ENCODE measurements at places on chromosomes 2 and 18.

DNA sequence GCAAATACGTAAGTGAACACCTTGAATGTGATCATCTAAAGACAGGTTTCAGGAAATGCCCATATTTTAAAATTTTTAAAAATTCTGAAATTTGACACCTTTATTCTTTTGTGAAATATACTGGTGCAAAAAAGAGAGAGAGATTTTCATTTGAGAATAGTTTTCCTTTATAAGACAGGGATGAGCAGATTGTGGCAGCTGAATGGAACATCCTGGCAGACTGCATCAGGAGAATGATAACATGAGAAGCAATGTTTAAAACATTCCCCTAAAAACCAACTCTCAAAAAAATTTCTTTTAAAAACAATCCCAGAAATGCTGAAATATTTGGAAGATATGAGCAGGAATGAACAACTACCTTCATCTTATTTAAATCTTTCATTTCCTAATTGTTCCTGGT, 744.8 kb upstream of the ID2 start:
- DNase-seq = no peak

DNA sequence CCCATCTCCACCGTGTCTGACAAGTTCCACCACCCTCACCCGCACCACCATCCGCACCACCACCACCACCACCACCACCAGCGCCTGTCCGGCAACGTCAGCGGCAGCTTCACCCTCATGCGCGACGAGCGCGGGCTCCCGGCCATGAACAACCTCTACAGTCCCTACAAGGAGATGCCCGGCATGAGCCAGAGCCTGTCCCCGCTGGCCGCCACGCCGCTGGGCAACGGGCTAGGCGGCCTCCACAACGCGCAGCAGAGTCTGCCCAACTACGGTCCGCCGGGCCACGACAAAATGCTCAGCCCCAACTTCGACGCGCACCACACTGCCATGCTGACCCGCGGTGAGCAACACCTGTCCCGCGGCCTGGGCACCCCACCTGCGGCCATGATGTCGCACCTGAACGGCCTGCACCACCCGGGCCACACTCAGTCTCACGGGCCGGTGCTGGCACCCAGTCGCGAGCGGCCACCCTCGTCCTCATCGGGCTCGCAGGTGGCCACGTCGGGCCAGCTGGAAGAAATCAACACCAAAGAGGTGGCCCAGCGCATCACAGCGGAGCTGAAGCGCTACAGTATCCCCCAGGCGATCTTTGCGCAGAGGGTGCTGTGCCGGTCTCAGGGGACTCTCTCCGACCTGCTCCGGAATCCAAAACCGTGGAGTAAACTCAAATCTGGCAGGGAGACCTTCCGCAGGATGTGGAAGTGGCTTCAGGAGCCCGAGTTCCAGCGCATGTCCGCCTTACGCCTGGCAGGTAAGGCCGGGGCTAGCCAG, 1.2 kb downstream of the ONECUT2 start:
- DNase-seq = no peak

- no peak for DNase-seq
These were observed 52.0 kb downstream of the DCC start for GRCh38 chr18:52391810-52392559.

DNA sequence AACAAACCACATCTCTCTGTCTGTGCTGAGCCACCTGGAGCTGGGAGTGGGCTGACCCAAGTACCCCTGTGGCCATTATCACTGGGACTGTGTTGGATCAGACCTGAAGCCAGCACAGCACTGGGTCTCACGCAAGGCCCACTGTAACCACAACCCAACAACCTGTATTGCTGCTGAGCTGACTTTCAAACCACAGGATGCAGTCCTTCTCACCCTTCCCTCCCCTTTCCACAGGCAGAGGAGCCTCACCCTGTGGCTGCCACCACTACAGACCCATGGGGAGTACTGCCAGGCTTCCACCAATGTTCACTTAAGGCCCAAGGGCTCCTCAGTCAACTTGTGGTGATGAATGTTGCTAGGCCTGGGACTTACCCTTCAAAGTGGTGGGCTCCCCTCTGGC, 135.7 kb downstream of the DIS3L2 start:
- DNase-seq = no peak

DNA sequence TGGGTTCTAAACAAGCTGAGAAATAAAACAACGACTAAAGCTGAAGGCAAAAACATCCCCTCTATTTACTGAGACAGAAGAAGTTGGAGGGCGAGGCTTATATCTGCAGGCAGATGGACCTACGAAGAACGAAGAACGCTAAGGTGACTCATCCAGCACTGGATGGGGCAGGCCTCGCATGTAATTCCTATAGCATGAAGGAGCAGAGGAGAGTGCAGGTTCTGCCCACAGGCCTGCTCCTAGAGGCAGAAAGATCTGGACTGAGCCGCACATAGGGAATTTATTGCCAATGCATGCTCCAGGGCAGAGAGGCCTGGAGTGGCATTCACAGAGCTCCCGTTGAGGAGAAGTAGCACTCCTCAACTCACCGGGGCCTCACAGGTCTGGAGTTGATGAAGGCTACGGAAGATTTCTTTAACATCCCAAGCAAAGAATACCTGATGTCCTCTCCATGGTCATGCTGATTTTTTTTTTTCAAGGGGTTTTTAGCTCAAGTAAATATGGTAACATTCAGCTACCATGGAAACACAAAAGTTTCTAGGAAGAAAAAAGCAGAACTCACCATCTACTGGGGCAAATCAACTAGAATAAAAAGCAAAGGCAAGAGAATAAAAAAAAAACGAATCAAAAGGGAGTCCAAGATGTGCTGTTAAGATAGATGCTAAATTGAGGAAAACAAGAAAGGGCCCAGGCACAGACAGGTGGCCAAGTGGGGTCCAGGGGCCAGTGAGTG, 10.4 kb upstream of the METTL21A start:
- DNase-seq = no peak

DNA sequence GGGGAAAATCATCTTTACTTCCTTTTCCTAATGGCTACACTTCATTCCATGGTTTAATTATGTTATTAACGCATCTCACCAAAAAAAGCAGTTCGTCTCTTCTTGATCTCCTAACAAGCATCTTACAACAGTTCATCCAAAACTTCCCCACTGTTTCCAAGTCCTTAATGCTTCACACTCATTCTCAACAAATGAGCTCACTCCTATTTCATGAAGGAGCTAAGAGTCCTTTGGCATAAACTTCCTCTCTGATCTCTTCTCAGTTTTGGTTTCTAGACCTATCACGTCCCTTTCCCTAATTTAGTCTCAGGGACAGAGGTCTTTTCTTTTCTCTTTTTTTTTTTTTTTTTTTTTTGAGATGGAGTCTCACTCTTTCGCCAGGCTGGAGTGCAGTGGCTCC, 205.9 kb upstream of the SLC39A10 start:
- no peak for DNase-seq

GRCh38 chr18:76412010-76412817, 82.8 kb downstream of the ZNF516 start:
- no peak for DNase-seq

- no peak for DNase-seq
These were observed 845 bp downstream of the EML4 start for GRCh38 chr2:42169874-42170521.

GRCh38 chr2:15763106-15763821, 171.6 kb downstream of the DDX1 start:
- DNase-seq = no peak

GRCh38 chr18:11810379-11810778, 40.8 kb upstream of the CHMP1B start:
- no peak for DNase-seq

DNA sequence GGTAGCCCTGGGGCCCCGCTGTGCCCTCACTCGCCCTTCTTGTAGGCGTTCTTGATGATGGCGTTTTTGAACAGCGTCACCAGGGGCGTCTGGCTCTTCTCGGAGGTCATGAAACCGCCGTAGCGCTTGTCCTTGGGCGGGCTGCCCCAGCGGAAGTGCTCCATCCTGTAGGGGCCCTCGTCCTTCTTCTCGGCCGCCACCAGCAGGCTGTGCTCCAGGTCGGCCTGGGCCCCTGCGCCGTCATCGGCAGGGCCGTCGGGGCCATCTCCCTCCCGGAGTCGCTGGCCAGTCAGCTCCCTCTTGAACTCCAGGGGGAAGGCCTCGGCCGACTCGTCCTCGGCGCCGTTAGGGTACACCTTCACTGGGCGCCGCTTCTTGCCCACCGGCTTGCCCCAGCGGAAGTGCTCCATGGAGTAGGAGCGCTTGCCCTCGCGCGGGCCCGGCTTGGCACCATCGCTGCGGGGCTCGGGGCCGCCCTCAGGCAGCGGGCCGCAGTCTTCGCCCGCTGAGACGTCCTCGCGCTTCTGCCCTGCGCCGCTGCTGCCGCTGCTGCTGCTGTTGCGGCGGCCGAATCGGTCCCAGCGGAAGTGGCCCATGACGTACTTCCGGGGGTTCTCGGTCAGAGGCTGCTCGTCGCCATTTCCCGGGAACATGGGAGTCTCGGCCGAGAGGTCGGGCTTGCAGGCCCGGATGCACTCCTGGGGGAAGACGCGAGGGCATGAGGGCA, 7.2 kb downstream of the POMC start:
- DNase-seq = no peak

DNA sequence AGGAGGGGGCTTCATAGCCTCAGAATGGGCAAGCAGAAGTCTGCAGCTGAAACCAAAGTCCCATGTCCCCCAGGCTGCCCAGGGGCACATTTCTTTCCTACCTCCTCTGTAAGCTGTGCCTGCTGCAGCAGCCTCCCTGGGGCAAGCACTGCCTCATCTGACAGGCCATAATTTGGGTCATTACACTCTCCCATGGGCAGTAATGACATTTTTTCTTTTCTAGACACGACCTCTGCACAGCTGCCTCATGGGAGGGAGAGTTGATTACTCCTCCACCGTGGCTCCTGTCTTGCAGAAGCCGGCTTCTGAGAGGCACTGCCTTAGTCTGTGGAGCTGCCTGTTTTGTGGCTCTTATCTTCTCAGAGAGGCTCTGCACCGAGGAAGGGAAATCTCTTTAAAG, 268.9 kb downstream of the TDRD15 start:
- no peak for DNase-seq

DNA sequence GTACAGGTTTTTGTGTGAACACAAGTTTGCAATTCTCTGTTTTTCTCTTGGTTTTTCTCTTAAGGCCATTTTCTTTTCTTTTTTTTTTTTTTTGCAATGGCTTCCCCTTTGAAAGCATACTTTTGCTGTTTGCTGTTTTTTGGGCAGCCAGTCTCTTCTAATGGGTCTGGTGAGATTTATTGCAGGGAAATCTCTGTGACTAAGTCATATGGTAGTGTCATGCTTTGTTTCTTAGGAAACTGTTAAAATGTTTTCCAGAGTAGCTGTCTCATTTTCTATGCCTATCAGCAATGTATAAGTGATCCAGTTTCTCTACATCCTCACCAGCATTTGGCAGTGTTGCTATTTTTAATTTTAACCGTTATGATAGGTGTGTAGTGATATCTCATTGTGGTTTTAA, 27.9 kb upstream of the CDCA7 start:
- DNase-seq = no peak

GRCh38 chr2:158969162-158969714, 798 bp downstream of the TANC1 start:
- DNase-seq = no peak

DNA sequence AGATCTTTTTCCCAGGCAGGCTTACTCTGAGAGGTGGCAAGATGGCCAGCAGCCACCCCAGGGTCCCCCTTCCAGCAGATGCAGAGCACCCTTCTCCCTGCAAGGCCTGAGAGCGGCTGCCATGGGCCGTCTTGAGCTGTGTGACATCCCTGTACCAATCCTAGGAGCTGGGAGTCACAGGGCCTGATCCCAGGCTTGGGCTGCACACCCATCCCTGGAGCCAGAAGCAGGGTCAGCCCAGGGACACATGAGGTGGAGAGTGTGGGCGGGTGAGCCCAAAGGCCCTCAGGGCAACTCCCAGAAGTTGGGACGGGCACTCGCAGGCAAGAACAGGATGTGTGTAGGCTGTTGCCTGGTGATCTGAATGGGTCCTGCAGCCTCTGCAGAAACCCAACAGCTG, 40.5 kb downstream of the CROCC2 start:
- DNase-seq = no peak

- DNase-seq = no peak
These were observed 161.0 kb upstream of the ZFP36L2 start for GRCh38 chr2:43387092-43388062.

DNA sequence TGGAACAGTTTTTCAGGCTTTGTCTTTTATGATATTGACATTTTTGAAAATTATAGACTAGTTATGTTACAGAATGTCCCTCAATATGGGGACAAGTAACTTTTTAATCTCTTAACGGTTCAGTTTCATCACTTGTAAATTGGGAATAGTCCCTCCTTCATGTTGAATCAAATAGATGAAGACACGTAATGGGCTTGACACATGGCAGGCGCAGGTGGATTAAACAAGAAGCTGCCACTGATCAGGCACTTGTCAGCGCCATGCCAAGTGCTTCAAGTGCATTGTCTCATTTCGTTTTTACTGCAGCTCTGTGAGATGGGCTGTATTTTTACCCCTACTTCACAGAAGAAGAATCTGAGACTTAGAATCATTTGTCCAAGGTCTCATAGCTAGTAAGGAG, 9.5 kb upstream of the SMAD4 start:
- no peak for DNase-seq

Measured in DMS 273 treated with DMSO at 0.1 percent for 48 hours (cell line).